ENCODE measurements at places on chromosomes 7 and 10.
A peak's percentile ranks its signal among the peaks of the same experiment; 100 is the strongest.

GRCh38 chr7:132575419-132575981 lies 770 bp downstream of the PLXNA4 start:
- no peak for DNase-seq

DNA sequence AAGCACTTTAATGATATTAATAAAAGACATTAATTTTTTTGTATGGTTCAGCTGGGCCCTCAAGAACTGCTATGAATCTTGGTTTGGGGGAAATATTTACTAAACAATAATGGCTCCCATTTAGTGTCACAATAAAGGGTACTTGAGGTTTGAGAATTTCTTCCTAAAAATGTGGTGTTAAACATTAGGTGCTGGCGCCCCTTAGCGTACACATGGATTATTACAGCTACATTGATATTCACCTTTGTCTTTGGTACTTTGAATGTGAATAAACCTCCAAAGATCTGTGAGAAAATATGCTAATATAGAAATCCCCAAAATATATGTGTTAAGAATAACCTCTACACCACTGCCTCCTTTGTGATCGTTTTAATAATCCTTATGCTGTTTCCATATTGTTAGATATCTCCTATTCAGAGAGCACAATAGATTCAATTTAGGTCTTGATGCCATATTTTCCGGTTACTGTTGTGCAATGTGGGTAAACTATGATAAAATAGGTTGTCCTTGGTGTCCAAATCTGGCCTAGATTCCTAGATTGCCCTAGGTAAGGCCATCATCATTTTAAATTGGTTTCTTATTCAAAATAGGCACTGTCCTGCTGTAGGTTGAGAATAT lies 161.8 kb upstream of the CACNA2D1 start:
- no peak for DNase-seq

- peak; percentile 9 for DNase-seq
Observed at GRCh38 chr7:124152859-124153692, 120.2 kb upstream of the TMEM229A start.

GRCh38 chr10:47143072-47143471 lies 156.9 kb upstream of the GDF10 start:
- no peak for DNase-seq

GRCh38 chr10:98323221-98324164 lies 55.5 kb upstream of the LOXL4 start:
- peak; percentile 92 for DNase-seq

GRCh38 chr7:65951837-65952578 lies 30.0 kb downstream of the GUSB start:
- no peak for DNase-seq

GRCh38 chr10:11673346-11674280 lies 62.2 kb upstream of the USP6NL start:
- DNase-seq = no peak
